ENCODE measurements at places on chromosomes 16 and 17. TPM values are rescaled to one million over a fixed set of nuclear protein-coding genes. Genes with fewer than 3 reads are reported as not detected.

- no peak for DNase-seq
These were observed 53.7 kb upstream of the LGALS9 start for GRCh38 chr17:27577121-27577761.

DNA sequence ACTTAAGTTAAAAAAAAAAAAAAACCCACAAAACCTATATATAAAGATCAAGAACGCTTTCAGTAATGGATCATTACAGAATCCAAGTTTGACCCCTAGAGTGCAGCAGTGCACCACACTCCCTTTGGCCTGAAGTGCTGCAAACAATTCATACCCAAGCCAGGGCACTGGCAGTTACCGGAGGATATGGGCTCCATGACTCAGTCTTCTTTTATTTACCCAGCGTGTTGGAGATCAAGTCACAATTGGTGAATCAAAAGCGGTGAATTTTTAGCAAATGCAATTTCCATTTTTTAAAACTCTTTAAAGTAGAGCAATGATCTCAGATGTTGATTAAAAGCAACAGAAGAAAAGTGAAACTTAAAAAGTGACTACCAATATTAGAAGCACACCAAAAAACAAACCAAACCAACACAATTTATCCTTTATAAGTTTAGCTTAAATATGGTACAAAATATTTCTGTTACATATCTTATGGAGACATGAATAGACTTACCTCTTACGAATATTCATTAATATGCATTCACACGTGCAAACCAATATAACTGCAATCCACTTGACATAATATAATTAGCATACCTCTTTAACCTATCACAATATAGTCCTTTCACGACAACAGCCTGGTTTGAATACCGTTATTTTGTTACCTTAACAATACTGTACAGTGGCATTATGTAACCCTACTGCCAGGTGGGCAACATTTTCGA lies 46.3 kb downstream of the ZNF652 start:
- DNase-seq = peak; percentile 48

- no peak for DNase-seq
These were observed 14.6 kb downstream of the ODF4 start for GRCh38 chr17:8354236-8354635.

GRCh38 chr16:89633064-89633631 lies 19.7 kb downstream of the DPEP1 start:
- no peak for DNase-seq

Gene RHBDL1
- 1.1 TPM for polyA plus RNA-seq

DNA sequence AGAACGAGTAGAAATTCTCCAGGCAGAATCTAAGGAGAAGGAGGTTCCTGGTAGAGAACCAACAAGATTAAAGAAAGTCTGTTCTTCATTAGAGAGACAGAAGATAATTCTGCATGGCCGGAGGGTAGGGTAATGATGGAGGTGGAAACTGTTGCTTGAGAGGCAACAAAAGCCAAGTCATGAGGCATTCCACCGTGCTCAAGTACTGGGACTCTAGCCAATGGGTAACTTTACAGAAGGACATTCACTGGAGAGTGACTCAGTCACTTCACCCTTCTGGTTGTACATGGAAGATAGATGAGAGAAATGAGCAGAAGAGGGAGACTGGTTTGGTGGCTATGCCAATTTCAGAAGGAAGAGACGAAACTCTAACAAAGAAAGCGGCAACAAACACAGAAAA lies 53.6 kb upstream of the ANKFN1 start:
- no peak for DNase-seq

Gene PRSS33
- polyA plus RNA-seq = not detected

DNA sequence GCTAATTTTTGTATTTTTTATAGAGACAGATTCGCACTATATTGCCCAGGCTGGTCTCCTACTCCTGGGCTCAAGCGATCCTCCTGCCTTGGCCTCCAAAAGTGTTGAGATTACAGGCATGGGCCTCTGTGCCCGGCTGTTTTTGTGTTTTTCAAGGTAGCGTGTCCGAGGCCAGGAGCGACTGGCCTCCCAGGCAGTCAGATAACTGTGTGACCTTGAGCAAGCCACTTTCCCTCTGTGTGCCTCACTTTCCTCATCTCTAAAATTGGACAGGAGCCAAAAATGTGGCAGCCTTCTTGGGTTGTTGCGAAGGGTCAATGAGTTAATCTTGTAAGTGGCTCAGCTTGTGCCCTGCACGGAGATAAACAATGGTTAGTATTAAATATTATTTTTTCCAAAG lies 2.4 kb downstream of the ABCC1 start:
- no peak for DNase-seq

Gene TSPOAP1
- 76.8 TPM for polyA plus RNA-seq

Gene VASN
- polyA plus RNA-seq = 73.8 TPM

GRCh38 chr17:9776911-9777310 lies 14.5 kb downstream of the DHRS7C start:
- no peak for DNase-seq

DNA sequence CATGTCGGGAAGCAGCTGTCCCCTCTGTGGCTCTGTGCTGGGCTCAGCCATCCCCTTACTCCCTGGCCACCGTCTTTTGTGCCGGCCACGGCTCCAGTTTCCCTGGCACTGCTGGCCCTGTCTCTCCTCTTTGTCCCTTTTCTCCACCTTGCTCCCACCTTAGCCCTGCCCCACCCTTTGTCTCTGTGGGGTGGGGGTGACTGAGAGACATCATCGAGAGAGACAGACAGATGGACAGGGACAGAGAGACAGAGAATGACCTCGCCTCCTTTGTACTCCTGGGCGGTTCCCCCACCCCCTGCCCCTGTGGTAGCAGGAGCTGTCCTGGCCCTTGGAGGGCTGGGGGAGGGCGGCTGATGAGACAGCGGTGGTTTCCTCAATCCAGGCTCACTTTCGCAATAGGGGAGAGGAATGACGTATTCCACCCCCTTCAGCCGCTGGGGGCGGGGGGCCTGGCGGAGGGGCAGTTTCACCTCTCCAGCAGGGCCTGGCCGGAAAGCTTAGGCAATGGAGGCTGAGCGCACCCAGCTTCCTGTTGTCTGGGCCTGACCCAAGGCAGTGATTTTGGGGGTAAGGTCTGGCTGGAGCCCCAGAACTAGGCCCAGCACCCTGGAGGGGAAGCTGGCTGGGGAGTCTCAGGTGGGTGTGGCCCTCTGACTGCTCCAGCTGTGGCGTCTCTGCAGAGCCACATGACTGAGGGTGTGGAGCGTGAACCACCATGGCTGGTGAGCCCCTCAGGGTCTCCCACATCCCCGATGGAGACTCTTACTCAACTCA lies 7.3 kb downstream of the FMNL1 start:
- DNase-seq = no peak

- DNase-seq = no peak
These were observed 13.3 kb downstream of the CRISPLD2 start for GRCh38 chr16:84833144-84833500.

- no peak for DNase-seq
These were observed 24.5 kb downstream of the OR1D5 start for GRCh38 chr17:3038941-3039340.

- DNase-seq = no peak
These were observed 8.5 kb upstream of the YPEL3 start for GRCh38 chr16:30104492-30104891.

GRCh38 chr16:86752582-86753175 lies 174.3 kb downstream of the FOXL1 start:
- DNase-seq = no peak

DNA sequence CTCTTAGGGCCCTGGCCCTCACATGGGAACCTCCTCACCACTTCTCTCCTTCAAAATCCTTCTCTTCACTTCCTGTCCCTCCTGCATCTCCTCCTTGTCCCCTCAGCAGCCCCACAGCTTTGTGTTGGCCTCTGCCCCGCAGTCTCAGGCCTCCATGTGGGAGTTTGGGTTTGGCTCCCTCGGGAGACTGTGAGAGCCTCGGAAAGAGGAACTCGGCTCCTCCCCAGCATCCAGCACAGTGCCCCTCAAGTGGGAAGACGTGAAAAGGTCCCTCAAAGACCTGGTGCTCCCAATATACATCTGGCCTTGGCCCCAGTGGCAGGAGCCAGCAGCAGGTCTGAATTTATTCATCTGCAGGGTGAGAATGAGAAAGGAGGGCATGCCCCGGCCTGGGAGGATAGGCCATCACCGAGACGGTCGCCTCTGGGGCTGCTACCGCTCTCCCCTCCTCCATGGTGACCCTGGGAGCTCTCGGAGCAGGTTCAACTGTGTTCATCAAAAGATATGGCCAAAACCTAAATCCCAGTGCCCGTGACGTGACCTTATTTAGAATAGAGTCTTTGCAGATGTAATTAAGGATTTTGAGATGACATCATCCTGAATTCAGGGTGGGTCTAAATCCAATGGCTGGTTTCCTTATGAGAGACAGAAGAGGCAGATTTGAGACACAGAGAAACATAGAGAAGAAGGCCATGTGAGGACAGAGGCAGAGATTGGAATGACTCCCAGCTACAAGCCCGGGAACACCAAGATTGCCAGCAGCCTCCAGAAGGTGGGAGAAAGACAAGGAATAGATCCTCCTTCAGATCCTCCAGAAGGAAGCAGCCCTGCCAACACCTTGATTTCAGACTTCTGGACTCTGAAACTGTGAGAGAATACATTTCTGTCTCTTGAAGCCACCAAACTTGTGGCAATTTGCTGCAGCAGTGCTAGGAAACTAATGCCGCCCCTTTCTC lies 135.1 kb downstream of the MRM1 start:
- DNase-seq = no peak

DNA sequence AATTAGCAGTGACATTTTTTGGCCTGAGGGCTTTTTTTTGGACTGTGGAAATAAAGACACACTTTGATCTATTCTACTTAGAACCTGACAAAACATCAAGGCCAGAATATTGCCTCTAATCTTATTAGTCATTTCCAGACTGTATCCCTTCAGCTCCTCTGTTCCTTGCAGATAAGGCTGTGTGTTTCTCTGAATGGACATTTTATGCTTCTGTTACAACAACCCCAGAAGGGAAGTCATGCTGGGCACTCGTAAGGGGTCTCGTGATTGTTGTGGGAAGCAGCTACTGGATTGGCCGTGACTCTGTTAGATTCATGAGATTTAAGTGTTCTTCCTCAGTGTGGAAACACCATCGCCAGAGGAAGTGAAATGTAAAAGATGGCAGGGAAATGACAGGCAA lies 31.6 kb upstream of the HS3ST2 start:
- no peak for DNase-seq

Gene KRTAP9-1
- polyA plus RNA-seq = not detected

Gene ELAC2
- 83.6 TPM for polyA plus RNA-seq

Gene ANKS4B
- 4.1 TPM for polyA plus RNA-seq

- DNase-seq = no peak
These were observed 25.1 kb downstream of the KSR1 start for GRCh38 chr17:27481327-27481726.

DNA sequence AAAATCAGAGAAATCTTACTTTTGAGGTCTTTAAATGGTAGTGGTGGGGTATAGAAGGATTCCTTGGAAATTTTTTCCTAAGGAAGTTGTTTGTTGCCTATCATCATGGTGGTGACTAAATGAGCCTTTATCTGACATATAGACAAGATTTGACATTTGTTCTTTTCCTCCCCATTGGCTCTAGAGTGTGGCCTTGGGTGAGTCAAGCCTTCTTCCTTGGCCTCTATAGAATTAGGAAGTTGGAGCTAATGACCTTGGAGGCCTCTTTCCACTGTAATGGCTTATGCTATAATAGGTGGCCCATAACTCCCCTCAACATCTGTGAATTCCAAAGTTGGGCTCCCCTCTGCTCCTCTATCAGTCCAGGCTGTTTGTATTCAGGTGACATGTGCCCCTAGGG lies 79.1 kb upstream of the HNF1B start:
- DNase-seq = no peak

GRCh38 chr17:14165616-14166015 lies 71.0 kb downstream of the CDRT15 start:
- DNase-seq = no peak

GRCh38 chr16:62831235-62831850 lies 795.1 kb upstream of the CDH8 start:
- DNase-seq = no peak

DNA sequence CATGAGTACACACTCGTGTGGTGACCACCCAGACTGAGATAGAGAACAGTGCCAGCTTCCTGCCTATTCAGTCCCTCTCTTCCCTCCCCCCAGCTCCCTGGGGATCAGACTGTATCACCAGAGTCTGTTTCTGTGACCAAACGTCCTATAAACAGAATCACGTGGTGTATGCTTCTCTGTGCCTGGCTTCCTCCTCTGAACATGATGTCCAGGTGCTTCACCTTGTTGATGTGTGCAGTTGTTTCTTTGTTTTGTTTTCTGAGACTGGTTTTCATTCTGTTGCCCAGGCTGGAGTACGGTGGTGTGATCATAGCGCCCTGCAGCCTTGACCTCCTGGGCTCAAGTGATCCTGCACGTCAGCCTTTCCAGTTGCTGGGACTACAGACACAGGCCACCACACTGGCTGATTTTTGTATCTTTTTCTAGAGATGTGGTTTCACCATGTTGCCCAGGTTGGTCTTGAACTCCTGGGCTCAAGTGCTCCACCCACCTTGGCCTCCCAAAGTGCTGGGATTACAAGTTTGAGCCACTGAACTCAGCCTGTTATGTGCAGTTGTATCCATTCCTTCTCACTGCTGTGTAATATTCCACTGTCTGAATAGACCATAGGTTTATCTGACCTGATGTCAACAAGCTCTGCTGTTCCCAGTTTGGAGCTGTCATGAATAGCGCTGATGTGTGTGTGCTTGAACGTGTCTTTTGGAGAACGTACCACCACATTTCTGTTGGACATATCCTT lies 28.9 kb upstream of the PRM1 start:
- no peak for DNase-seq

- no peak for DNase-seq
These were observed 7.6 kb downstream of the ALKBH5 start for GRCh38 chr17:18191236-18191667.

Gene SLC5A2
- 60.7 TPM for polyA plus RNA-seq

DNA sequence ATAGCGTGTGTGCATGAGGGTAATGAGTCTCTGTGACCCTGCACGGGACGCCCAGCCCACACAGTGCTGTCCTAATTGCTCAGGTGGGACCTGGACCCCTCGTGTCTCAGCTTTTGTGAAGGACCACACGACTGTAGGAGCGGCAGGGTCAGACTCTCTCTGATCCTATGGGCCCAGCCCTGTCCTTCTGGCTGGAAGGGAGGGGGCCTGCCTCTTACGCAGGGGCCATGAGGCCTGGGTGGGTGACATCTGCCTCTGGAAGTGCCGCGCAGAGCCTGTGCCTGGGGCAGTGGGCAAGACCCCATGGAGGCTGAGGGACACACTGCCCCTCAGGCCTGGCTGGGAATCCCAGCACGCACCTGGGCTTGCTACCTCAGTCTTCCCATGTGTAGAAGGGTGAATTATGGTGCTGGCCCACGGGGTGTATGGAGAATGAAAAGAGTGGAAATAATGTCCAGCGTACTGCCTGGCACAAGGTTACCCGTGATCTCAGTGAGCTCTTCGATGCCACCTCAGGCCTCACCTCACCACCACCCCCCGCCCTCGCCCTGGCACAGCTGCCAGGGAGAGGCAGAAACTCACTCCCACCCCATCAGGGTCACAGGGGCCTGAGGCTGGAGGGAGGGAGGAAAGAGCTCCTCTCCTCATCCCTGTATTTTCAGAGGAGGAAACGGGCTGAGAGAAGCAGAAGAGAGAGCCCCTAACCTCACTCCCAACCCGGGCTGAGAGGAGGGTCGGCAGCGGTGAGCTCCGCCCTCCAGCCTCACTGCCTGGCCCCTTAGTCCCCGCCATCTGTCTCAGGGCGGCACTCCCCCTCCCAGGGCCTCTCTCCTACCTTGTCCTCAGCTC lies 27.1 kb upstream of the DBNDD1 start:
- DNase-seq = no peak

Gene PYDC1
- not detected for polyA plus RNA-seq

GRCh38 chr17:7932483-7932891 lies 481 bp downstream of the CNTROB start:
- no peak for DNase-seq

Gene HBQ1
- 1.2 TPM for polyA plus RNA-seq

Gene TBC1D28
- polyA plus RNA-seq = not detected
